Hair follicle dermal papilla cell (primary cell): ENCODE measurements at places on chromosomes 6 and 20. TPM values are rescaled to one million over a fixed set of nuclear protein-coding genes. Genes with fewer than 3 reads are reported as not detected.

Gene COL11A2
- 0.61 and 0.65 TPM in 2 replicates for total RNA-seq

Gene SLC17A1
- not detected in 2 replicates for total RNA-seq

Gene ABHD12
- 21.4 and 28.7 TPM in 2 replicates for total RNA-seq

Gene DDO
- 0.16 and 0.24 TPM in 2 replicates for total RNA-seq

Gene PRKN
- total RNA-seq, result 6.3 and 6.9 TPM in 2 replicates

Gene AIF1
- total RNA-seq, result not detected in 2 replicates

Gene RCAN2
- total RNA-seq, result 22.7 and 37.2 TPM in 2 replicates

Gene PAX1
- total RNA-seq, result 0.32 and 0.49 TPM in 2 replicates

Gene SIGLEC1
- under 0.01 TPM in 1 of 2 replicates, not detected in the other for total RNA-seq

Gene CST4
- not detected in 2 replicates for total RNA-seq

Gene OPN5
- not detected in 2 replicates for total RNA-seq

Gene TRIM40
- total RNA-seq, result not detected in 2 replicates

Gene DOK5
- total RNA-seq, result 21.3 and 22.3 TPM in 2 replicates

Gene HCRTR2
- not detected in 2 replicates for total RNA-seq

Gene COL9A3
- total RNA-seq, result 0.24 TPM in 1 of 2 replicates, not detected in the other

Gene GCNT2
- total RNA-seq, result 0.16 TPM in 1 of 2 replicates, not detected in the other

Gene KCNS1
- 5.3 and 5.5 TPM in 2 replicates for total RNA-seq

Gene FAM83C
- under 0.01 TPM in 1 of 2 replicates, not detected in the other for total RNA-seq

Gene FNDC11
- total RNA-seq, result 0.65 and 0.73 TPM in 2 replicates
